ENCODE measurements at places on chromosomes 5 and 9.
A peak's percentile ranks its signal among the peaks of the same experiment; 100 is the strongest.

DNA sequence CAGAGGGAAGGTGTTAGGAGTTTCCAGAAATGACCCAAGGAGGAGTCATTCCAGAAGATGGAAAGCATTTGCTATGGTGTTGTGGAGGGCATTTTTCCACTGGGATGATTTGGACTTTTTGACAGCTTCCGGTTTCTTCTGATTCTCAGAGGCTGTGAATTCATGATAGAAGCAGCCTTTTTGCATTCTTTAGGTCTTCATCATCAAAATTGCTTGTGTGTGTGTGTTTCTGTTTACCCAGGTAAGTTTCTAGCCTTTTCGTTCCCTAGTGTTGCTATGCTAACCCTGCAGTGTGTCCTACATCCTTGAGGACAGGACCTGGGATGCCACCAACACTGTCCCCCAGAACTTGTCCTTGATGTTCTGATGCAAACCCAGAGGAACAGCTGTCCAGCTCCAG lies 19.6 kb downstream of the IRX1 start:
- no peak for DNase-seq

- no peak for DNase-seq
Measured at GRCh38 chr5:43065387-43065947, 25.3 kb upstream of the ANXA2R start.

- DNase-seq = peak; percentile 32
Measured at GRCh38 chr9:75892216-75892911, 1.9 kb downstream of the PCSK5 start.

DNA sequence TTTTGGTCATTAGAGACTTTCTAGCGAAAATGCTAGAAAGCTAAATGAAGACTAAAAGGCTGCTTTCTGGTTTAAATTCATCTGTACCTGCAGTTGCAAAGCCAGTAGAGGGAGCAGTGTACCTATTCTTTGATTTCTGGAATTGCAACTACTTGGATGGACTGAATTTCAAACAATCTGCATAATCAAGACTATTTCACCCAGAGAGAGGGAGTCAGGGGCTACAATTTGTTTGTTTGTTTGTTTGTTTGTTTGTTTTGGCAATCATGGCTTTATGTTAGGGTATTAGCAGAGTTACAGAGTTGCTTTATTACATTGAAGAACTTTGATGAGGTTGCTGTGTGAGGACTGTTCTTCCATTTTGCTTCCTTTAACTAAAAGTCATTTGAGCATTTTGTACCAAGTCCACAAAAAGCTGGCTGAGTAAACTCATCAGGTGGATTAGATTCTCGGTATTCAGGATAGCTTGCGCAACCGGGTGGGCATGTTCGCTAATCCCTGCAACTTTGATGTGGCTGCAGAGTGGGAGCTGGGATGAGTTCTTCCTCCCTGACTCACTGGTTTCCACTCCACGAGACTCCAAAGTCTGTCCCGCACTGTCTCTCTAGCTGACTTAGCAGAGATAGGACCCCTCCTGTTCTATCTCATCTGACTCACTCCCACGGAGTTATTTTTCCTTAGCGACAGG lies 80.0 kb upstream of the TUT7 start:
- peak; percentile 52 for DNase-seq

- DNase-seq = no peak
Measured at GRCh38 chr9:93674580-93675335, 98.4 kb downstream of the PHF2 start.

DNA sequence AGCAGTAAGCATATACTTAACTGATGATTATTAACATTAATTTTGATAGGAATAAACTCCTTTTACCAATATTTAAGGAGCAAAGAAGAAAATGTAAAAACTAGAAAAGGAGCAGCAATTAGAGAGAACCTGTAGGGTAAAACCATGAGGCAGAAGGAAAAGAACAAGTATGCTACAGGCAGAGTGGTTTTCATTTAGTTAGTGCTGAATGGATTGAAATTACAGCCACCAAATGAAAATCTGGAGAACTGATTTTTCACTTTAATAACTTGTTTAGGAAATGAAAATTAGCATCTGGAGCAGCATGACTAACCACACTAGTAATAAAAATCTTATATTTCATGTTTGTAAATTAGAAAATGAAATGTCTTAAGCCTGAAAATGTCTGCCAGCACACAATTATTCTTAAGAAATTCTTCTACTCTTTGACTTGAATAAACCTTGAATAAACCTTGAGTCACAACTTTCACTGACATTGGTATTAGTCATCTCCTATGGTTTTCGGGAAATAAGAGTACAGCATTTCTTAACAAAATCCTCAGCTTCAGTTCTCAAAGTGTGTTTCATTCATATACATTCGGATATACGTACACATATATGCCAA lies 1504.9 kb upstream of the C9orf72 start:
- no peak for DNase-seq

GRCh38 chr9:27436234-27436633 lies 87.9 kb upstream of the IFNK start:
- no peak for DNase-seq

GRCh38 chr5:94841598-94842322 lies 223.3 kb downstream of the SLF1 start:
- DNase-seq = no peak

DNA sequence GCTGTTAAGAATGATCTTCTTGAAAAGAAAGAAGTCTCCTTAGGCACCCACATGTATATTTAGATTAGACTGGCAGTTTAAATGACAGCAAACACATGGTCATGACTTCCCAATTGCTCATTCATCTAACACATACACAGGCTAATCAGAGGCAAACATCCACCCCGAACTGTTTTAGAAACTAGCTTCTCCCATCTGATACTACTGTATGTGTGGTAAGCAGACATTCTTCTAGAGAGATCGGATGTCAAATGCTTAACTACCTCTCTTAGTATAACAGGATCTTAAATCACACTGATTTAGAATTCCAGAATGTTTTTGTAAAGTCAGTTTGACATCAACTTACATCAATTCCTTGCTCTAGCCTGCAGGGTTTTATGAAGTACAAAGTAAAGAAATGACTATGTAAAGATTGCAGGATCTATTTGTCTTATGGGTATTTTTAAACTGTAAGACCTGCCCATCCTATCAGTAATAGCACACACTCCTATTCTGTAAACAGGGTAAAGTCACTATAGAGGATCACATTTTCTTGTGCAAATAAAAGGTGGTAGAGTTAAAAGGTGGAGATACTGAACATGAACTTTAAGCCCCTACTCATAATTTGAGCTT lies 239.7 kb downstream of the MLLT3 start:
- no peak for DNase-seq

GRCh38 chr9:115127191-115127817 lies 9.3 kb upstream of the TNC start:
- DNase-seq = no peak

GRCh38 chr9:114392749-114393112 lies 4.9 kb upstream of the AKNA start:
- no peak for DNase-seq

GRCh38 chr9:136926154-136926704 lies 18.3 kb downstream of the FBXW5 start:
- DNase-seq = no peak

- no peak for DNase-seq
Measured at GRCh38 chr9:126809068-126809467, 4.2 kb downstream of the ZBTB43 start.

DNA sequence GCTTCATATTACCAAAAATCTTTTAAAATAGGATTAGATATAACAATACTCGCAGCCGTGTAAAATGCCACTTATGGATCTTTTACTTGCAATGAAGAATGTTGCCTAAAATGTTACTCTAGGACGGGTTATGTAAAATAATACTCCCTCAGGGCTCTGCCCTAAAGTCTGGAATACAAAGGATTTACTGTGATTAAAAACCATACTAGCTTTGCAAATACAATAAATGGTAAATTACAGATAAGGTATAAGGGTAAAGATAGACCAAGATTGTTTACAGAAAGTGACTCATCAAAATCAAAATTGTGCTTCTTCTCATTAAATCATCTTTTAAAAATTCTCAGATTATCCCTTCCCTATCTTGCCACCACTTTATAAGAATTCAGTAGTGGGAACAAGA lies 163.6 kb downstream of the MEF2C start:
- no peak for DNase-seq

GRCh38 chr5:119166026-119166425 lies 95.1 kb downstream of the DMXL1 start:
- DNase-seq = no peak

DNA sequence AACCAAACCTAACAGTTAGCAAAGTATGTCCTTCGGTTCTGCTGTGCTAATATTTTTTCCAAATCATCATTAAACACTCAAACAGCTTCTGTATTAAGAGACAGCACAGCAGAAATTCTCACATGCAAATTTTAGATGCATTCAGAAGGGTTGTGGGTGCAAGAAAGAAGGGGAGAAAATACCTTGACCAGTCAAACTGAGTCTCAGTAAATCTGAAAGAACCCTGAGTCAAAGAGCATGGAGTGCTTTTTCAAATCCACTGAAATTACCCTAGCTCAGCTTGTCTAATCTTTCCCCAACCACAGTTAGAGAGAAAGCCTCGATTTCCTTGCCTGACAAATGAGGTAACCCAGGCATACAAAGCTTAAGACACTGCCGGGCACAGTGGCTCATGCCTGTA lies 55.1 kb downstream of the RETREG1 start:
- DNase-seq = no peak
